ENCODE measurements at places on chromosomes 16 and 17.
A peak's percentile ranks its signal among the peaks of the same experiment; 100 is the strongest.

GRCh38 chr16:50618238-50618918, 62.7 kb downstream of the SNX20 start:
- no peak for DNase-seq

DNA sequence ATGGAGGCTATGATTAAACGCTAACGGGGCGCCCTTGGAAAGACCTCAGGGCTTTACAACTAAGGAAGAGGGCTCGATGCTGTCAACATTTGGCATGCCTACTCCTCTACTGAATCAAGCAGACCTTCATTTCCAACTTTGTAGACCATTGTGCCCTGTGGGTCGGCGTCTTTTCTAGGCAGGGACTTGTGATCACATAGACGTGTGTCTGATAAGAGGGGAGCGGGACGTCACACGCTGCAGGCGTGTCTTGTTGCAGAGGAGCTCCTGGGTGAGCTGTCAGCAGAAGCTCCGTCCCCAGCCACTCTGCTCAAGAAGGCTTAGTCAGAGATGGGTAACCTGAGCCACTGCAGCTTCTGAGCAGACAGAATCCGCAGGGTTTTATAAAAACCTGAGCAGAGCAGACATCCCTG, 2.8 kb downstream of the MAPK8IP3 start:
- peak; percentile 45 for DNase-seq

DNA sequence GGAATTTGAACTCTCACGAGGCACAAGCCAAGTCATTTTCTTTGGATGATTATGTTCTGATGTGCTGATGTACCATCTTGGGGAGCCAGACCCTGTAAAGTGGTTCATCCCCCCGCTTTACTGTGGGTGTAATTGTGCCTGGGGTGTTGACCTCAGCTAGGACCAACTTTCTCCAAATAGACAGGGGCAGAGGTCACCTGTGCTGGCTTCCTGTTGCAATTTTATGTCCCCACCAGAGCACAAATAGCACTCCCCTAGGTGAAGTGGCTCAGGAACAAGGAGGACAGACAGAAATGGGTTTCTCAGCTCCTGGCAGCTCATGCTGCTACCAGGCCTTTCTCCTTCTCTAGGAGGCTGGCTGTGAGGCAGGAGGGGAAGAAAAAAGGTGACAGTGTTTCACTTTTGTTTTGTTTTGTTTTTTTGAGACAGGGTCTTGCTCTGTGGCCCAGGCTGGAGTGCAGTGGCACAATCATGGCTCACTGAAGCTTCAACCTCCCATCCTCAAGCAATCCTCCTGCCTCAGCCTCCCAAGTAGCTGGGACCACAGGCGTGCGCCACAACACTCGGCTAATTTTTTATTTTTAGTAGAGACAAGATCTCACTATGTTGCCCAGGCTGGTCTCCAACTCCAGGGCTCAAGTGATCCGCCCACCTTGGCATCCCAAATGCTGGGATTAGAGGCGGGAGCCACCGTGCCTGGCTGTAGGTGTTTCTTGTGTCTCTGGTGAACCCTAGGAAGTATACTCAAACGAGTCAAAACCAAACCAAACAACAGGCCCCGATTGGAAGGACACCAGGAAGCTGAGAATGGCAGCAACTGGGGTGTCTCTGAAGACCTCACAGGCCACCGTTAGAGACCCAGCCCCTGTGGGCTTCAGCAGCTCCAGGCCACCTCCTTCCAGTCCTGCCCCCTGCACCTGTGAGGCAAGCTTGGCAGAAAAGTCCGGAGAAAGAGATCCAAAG, 32.5 kb upstream of the WFIKKN2 start:
- DNase-seq: no peak

DNA sequence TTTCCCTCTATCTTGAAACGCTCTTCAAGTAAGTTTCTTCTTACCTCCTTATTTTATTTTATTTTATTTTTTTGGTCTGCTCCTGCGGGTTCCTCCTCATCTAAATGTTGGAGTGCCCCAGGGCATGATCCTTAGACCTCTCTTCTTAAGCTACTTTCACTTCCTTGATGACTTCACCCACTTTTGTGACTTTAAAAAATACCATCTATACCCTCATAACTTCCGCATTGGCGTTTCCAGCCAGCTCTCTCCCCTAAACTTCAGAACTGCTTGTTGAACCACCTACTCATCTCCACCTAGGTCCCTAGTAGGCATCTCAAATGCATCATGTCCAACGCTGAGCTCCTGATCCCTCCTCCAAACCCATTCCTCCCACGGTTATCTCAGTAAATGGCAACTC, 51.4 kb upstream of the NFAT5 start:
- no peak for DNase-seq

DNA sequence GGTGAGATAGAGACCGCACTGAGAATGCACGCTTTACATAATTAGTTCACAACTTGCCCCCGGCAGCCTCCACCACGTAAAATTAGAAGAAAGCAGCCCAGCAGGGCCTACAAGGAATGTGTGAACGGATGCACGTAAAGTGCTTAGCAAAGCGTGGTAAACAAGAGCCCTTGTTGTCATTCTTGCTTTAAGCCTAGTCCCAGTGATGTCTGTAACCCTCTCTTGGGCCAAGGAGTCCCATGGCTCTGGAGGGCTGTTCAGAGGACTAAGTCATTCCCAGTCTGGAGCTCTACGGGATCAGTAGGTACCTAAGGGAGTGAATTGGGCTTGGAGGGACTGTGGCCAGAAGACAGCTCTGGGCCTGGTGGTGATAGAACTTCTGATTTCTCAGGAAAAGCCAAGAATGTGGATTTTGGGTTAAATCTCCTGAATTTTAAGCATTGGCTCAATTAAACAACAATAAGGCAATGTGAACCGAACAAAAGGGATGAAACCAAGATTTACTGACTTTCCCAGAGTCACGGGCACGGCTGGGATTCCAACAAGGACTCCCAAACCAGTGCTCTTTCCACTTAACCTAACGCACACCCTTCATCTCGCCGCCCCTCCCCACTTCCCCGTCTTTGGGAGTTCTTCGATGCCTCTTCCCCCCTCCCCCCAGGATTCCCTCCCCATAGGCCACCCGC, 775 bp upstream of the CHP2 start:
- DNase-seq: no peak

GRCh38 chr17:74964988-74965622, 7.5 kb downstream of the HID1 start:
- DNase-seq: no peak

- DNase-seq: no peak
Observed at GRCh38 chr16:15523092-15523541, 88.7 kb downstream of the BMERB1 start.

DNA sequence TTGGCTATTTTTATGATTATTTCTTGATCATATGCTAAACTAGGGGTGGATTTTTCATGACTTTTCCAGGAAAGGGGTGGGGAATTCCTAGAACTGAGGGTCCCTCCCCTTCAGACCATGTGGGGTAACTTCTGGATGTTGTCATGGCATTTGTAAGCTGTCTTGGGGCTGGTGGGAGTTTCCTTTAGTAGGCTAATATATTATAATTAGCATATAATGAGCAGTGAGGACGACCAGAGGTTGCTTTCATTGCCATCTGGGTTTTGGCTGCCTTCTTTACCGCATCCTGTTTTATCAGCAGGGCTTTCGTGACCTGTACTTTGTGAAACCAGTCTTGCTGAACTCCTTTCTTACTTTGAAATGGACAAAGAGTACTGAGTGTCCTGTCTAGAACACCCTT, 40.4 kb upstream of the ABCA5 start:
- no peak for DNase-seq

DNA sequence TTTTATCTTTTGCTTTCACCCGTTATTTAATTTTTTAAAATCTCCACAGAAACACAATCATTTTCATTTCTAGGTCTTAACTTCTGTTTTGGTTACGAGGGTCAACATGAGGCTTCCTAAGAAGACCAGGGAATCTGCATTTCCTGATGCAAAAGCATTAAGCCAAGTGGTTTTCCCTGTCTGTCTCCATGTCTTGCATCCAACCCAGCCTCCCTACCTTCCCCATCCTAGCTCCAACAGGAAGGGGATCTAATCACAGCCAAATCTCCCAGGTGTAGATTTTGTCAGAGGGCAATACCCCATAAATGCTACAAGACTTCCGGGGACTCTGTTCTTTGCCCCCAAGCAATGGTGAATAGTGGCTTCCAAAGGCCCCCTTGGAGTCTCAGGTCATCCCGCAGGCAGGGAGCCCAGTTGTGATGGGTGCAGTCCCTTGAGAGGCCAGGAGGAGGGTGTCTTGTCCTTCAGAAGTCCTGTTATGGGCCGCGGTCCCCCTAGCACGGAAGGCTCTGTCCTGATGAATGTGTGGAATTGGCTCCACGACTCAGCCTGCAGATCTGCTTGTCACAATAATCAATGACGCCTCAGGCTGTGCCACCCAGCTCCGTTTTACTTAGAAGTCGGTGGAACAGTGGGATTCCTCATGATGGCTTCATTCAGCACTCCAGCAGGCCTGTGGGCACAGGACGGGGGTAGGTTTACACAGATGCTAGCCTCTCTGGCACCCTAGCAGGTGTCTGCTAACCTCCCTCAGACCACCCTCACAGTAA, 141.1 kb downstream of the RGS9 start:
- peak; percentile 11 for DNase-seq

- DNase-seq: no peak
Observed at GRCh38 chr16:4053301-4053845, 62.9 kb downstream of the ADCY9 start.

- no peak for DNase-seq
Observed at GRCh38 chr17:43349142-43349541, 49.7 kb upstream of the ARL4D start.

DNA sequence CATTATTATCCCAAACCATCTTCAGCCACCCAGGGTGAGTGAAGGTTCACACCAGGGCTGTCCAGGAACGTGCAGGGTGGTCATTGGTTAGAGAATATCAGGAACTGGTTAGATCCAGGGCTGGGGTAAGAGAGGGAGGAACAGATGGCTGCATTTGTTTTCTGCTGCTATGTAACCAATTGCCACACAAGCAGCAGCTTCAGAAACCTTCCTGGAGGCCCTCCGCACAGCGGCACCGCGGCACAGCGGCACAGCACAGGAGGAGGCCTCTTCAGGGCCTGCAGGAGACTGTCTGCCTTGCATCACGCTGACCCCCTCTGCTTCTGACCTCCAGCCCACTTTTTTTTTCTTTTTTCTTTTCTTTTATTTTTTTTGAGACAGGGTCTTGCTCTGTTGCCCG, 86.1 kb downstream of the KCNJ12 start:
- no peak for DNase-seq

DNA sequence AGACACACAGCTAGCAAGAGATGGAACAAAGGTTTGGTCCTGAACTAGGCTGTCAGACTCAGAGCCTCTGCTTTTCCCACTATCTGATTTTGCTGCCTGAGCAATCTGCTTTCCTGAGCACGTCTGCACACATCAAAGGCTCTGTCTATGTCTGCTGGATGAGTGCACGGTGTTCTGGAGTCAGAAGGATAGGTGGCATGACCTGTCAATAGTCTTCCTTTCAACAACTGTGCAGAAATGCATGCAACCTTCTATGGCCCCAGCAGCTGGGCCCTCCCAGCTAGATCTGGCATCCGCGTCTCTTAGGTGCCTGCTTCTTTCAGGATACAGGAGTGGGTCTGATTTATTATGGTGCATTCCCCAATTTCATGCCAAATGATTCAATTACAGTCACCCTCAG, 138.3 kb downstream of the UTP18 start:
- DNase-seq: no peak

GRCh38 chr17:4631431-4631830, 10.0 kb downstream of the ALOX15 start:
- DNase-seq: no peak

DNA sequence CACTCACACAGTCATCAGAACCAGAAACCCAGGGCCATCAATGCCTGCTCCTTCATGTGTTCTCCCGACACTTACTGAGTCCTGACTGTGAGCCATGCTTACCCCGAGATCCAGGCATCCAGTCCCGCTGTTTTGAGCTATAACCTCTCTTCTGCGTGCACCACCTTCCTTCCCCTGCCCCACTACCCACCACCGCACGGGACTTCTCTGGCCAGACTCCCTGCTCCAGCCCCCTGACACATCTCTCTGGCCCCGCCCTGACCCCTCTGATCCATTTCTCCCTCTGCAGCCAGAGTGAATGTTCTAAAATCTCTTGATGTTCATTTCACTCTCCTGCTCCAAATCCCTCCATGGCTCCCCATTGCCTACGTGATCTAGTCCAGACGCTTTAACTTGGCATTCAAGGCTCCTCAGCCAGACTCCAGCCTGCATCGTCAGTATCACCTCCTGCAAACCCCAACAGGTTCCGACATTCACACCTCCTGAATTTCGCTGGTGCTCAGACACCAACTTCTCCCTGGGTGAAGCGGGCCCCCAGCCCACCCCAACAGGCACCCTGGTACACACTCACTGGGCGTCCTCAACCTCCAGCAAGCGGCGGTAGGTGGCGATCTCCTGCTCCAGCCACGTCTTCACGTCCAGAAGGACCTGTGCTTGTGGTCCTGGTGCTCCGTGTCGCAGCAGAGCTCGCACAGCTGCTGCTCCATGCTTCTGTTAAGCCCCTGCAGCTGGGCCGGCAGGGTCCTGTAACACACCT, 3.1 kb upstream of the KRT17 start:
- DNase-seq: no peak

DNA sequence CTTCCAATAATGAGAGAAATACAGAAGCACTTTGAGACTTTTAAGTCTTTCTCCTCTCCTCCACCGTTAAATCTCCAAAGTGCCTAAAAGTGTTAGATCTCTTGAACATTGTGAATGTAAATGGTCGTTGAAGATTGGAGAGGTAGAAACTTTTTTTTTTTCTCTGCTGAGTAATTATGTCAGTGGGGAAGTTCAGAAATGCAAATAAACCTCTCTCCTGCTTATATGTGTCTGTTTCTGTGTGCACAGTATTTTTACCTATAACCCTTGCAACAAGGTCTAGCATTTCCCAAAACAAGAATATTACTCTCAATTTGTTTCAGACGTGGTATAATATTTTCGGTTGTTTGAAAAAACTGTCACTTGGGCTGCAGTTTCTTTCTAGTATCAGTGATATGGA, 833.6 kb upstream of the CDH8 start:
- no peak for DNase-seq

DNA sequence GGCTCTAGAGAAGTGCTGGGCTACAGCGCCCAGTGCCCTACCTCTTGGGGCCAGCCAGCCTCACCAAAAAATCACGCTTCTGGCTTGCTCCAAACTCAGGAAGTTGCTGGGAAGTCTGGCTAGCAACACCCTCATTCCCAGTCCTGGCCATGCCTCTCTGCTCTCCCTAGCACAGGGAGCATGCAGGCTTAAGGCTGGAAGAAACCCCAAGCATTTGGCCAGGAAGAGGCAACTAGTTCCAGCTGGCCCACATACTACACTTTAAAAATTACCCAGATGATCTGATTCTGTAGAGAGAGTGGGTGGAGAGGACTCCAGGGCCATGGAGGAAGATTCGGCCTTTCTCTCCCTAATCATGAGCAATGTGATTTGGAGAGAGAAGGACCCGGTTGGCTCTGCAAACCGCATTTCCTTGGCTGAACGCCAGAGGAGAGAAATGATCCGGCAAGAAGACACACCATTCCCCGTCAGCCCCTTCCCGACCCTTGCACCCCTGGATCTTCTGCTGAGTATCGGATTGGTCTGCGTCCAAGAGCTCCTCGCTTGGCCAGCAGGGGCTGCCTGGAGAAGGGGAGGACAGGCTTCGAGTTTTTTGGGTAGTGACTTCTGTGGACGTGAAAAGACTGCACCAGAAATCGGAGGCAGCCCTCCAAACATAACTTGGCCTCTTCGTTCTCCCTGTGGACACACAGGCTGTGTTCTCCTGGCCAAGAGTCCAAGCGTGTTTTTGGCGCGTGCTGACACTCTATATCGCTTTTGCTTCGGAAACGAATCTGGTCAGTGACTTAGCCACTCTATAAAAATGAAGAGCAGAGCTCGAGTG, 406.3 kb downstream of the WWOX start:
- no peak for DNase-seq

GRCh38 chr17:43216762-43217613, 5.3 kb downstream of the TMEM106A start:
- no peak for DNase-seq

- no peak for DNase-seq
Observed at GRCh38 chr16:72131036-72131435, 37.4 kb downstream of the DHX38 start.
